AG20443 (cell line): ENCODE measurements at places on chromosomes 4 and X.

- no peak for DNase-seq
Observed at GRCh38 chr4:168241953-168242352, 76.6 kb downstream of the DDX60 start.

GRCh38 chr4:19380600-19380999, 871.1 kb upstream of the SLIT2 start:
- DNase-seq: no peak

DNA sequence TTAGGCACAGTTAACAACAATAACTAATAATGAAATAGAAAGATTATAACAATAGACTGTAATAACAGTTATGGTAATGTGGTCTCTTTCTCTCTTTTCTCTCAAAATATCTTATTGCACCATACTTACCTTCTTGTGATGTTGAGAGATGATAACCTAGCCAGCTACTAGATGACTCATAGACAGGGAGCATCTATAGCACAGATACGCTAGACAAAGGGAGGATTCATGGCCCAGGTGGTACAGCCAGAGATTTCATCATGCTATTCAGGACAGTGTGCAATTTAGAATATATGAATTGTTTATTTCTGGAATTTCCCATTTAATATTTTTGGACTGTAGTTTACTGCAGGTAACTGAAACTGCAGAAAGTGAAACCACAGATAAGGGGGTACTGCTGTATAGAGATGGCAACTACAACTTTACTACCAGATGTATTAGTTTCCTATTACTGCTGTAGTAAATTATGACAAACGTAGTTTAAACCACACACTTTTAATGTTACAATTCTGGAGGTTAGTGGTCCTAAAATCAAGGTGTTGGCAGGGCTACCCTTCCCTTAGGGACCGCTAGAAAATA, 41.8 kb upstream of the MAGED1 start:
- no peak for DNase-seq

- DNase-seq: peak; percentile 4
Observed at GRCh38 chrX:134315866-134316265, 78.9 kb downstream of the CCDC160 start.

DNA sequence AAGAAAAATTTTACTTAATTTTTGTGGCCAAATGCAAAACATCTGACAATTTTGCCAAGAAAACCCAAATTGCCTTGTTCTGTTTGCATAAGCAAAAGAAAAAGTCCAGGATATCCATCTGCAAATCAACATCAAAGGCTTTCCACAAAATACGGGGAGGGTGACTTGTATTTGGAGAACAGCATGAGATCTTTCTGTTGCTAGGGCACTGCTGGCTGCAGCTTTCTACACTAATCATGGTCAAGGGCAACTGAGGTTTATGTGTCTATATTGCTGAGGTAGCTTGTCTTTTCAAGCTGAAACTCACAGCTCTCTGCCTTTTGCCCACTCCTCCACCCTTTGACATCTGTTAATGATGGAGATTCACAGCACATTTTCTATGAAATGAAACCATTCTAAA, 389.1 kb downstream of the NKX6-1 start:
- DNase-seq: no peak

DNA sequence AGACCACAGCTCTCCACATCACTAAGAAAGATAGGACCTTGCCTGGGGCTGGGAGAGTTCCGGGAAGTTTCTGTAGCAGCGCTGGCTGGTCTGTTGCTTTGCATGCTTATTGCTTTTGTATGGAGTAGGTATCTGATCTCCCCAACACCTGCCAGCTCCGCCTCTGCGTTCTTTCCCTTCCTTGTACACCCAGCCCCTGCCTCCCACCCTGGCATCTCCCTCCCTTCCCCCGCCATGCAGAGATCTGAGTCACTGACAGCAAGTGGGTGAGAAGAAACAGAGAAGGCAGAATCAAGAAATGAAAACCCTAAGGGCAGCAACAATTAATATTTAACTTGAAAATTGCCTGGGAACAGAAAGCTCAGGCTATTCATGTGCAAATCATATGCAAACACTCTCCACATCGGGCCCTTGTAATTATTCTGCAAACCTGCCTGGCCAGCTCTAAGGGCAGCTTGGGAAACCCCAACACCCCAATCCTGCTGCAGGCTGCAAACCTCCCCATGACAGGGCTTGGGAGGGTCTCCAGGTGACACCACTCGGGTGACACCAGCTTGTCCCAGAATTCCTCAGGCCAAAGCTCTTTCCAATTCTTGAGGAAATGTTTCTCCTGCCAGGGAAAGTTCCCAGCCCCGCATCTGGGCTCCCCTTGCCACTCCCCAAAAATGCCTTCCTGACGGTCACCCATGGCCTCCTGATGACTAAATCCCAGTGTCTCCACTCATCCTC, 257.2 kb downstream of the FBXW7 start:
- no peak for DNase-seq

- DNase-seq: no peak
Observed at GRCh38 chr4:55742655-55743202, 76.9 kb upstream of the EXOC1L start.

DNA sequence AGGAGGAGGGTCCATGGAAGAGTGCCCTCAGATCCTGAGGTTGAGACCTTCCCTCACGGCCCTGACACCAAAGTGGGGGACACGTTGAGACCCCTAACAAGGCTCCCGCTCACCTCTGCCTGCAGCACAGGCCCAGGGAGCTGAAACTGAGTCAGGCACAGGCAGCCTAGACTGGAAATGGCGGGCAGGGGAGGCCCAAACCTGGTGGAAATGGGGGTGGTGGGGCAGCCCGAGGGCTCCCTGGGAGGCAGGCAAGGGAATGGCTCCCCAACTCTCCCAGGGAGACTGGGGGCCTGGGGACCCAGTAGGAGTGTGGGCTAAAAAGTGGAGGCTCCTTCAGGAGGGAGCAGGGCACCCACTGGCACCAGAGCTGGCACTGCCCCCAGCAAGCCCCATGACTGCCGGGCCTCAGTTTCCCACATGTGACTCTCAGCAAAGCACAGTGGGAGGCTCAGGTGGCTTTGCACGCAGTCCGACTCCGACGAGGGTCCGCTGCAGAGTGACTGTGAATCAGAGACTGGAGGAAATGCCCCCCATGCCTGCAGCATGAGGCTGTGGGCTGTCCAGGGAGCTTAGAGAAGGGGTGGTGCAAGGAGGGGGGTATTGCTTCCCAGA, 5.9 kb downstream of the NKX1-1 start:
- no peak for DNase-seq

- no peak for DNase-seq
Observed at GRCh38 chr4:55762819-55763218, 56.8 kb upstream of the EXOC1L start.

- no peak for DNase-seq
Observed at GRCh38 chr4:117225471-117225870, 140.1 kb upstream of the TRAM1L1 start.

DNA sequence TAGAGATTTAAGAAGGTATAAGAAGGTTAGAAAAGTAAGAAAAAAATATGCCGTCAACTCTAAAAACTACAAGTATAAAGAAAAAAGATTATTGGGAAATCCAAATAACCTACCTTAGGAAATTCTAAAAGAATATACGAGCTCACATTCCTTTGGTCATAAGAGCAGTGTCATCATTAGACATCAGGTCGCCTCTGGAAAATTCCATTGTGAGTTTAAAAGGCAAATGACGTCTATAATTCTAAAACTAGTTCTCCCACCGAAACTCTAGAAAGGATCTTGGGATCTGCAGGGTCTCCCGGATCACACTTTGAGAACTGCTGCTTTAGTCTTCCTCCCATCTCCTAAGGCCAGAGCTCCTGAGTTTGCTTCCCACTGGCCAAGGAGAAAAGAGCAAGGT, 518 bp upstream of the SAT1 start:
- no peak for DNase-seq

- DNase-seq: peak; percentile 54
Observed at GRCh38 chr4:110840221-110840654, 217.4 kb upstream of the PITX2 start.

GRCh38 chr4:186234367-186234766, 7.1 kb downstream of the KLKB1 start:
- no peak for DNase-seq

GRCh38 chr4:186081202-186081807, 12.3 kb downstream of the TLR3 start:
- DNase-seq: no peak

DNA sequence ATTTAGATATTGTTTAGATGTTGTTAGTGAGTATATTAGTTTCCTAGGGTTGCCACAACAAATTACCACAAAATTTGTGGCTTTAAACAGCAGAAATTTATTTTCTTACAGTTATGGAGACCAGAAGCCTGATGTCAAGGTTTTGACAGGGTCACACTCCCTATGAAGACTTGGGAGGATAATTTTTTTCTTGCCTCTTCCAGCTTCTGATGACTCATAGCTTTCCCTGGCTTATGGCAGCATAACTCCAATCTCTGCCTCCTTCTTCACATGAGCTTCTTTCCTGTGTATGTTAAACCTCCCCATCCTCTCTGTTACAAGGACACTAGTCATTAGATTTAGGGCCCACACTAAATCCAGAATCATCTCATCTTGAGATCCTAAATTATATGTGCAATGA, 20.9 kb upstream of the RAB40A start:
- no peak for DNase-seq

GRCh38 chr4:7224001-7224400, 31.7 kb downstream of the SORCS2 start:
- no peak for DNase-seq

- no peak for DNase-seq
Observed at GRCh38 chr4:182754895-182755294, 162.3 kb downstream of the DCTD start.

GRCh38 chr4:14084598-14084997, 457.1 kb upstream of the BOD1L1 start:
- no peak for DNase-seq

DNA sequence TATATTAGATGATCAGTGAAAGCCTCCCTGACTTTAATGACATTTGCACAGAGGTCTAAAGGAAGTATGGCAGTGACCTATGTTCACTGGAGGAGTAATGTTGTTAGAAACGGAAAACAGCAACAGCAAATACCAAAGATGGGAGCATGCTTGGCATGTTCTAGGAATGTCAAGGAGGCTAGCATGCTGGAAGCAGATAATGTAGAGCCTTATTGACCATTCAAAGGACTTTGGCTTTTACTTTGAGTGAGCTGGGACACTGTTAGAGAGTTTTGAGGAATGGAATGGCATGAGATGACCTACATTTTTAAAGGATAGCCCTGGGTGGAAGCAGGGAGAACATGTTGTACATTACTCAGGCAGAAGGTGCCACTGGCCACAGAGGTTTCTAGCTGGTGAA, 6.0 kb downstream of the RPA4 start:
- no peak for DNase-seq

DNA sequence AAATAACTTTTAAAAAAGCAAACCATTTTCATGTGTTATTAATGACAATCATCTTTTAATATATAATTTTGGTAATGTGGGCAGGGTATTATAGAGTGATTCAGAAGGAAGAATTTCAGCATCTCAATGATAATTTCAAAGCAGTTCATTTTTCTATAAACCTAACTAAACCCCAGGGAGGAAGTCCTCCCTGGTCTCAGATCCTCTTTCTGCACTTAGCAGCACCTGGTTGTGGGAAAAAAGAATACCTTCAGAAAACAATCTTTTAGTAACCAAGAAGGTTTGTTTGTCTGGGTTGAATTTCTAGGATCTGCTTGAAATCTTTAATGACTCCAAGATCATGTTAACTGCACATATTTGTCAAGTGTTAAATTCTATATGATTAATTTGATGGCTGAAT, 29.9 kb downstream of the DKK2 start:
- DNase-seq: no peak

DNA sequence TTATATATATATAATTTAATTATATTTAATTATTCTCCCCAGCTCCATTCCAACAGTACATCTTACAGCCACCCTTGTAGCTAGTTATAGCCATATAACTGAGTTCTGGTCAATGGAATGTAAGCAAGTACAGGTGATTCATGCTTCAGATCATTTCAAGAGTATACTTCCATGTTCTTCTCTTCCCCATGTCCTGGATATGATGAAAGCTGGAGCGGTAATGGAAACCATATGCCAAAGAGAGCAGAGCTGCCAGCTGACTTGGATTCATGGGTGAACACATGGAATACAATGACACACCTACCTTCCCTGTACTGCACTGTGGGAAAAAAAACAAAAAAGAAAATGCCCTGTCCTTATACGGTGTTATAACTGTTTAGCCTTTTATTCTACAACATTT, 17.5 kb upstream of the CORIN start:
- DNase-seq: peak; percentile 62

- DNase-seq: no peak
Observed at GRCh38 chr4:186203406-186203805, 12.0 kb downstream of the CYP4V2 start.

DNA sequence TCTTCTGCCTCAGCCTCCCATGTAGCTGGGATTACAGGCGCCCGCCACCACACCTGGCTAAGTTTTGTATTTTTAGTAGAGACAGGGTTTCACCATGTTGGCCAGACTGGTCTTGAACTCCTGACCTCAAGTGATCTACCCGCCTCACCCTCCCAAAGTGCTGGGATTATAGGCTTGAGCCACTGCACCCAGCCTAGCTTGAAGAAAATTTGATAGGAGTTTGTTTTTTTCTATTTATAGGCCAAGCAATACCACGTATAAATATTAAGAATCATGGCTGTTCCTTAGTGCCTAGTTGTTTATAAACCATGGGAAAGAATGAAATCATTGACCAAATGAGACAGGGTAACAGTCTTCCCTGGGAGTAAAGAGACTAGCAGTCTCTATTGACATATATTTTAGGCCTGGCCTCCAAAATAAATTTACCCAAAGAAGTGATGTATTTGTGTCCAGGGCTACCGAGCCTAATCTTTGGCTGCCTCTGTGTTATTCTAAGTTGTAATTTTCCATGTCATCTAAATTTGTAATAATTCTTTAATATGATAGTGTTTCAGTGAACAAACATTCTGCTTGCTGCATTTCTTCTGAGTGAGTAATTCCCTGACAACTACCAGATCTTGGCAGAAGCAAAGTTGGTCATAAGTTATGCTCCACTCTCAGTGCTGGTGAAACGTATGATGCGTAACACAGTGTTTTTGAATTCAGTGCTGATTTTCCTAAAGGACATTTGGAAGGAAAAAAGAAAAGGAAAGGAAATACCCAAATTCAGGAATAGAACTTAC, 10.3 kb downstream of the PKD2 start:
- DNase-seq: peak; percentile 84

GRCh38 chrX:87409113-87409841, 108.3 kb upstream of the KLHL4 start:
- DNase-seq: no peak

- no peak for DNase-seq
Observed at GRCh38 chrX:15894724-15895123, 40.1 kb upstream of the AP1S2 start.

DNA sequence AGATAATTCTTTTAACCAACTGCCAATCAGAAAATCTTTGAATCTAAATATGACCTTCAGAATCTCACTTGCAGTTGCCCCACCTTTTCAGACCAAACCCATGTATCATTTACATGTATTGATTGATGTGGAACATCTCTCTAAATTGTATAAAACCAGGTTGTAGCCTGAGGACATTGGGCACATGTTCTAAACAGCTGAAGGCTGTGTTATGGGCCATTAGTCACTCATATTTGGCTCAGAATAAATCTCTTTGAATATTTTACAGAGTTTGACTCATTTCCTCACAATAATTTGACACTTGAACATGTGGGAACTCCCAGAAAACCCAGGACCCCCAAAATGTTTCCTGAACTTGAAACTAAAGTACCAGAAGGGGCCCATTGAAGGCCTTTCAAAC, 58.7 kb downstream of the UGT2B10 start:
- DNase-seq: no peak
